Heart left ventricle (tissue), 16 donors: ENCODE measurements at places on chromosomes 1 and 21.

DNA sequence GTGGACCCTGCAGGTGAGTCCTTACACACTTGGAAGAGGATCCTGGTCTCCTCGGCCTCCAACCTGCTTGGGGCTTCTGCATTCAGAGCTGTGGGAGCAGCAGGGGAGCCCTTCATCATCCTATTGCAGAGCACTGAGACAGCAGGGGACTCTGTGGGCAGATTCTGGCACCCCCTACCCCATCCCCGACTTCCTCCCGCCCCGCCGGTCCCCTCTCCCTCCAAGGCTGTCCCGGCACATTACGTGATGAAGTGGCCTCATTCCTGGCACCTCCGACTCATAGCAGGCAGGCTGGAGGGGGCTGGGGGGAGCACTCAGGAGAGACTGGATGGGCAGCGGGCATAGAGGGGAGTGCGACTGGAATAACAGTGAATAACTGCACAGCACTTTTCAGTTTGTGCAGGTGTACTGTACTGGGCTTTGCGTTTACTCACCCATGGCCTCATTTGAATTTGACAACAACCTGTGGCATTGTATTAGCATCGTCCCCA is 394.1 kb downstream of the MATN1 start:
- DNase-seq, result no peak

GRCh38 chr1:159925719-159926078 is 392 bp upstream of the TAGLN2 start:
- no peak for DNase-seq

- DNase-seq, result no peak
Observed at GRCh38 chr21:16976193-16976592, 536.6 kb upstream of the CXADR start.

- DNase-seq, result no peak
Observed at GRCh38 chr1:181095763-181096184, 7.3 kb downstream of the IER5 start.

DNA sequence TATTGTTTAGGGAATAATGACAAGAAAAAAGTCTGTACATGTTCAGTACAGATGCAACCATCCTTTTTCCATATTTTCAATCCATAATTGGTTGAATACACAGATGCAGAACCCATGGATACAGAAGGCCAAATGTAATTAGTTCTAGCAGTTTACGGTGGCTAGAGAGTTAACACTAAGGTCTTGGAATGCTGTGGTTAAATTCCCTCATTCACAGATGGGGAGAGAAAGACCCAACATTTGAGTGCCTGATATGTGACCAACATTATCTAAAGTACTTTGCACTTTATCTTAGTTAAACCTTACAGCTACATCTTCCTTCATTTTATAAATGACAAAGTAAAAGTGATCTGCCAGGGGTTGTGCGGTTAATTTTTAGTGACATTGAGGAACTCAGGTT is 5.3 kb downstream of the SCMH1 start:
- no peak for DNase-seq

DNA sequence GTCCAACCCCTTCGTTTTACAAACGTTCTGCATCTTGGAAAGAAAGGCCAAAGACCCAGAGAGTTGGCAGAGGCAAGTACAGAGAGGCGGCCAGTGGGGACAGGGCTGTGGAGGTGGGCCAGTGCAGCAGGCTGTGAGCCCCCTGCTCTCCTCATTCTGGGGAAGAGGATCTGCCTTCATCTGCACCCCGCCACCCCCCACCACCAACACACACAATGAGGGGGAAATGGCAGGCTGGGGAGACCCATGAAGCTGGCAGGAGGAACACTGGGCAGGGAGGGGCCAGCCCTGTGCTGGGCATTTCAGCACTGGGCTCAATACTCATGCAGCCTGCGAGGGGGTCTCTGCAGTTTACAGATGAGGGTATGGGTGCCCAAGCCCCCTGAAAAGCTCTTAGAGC is 14.6 kb downstream of the STMN1 start:
- DNase-seq, result no peak

DNA sequence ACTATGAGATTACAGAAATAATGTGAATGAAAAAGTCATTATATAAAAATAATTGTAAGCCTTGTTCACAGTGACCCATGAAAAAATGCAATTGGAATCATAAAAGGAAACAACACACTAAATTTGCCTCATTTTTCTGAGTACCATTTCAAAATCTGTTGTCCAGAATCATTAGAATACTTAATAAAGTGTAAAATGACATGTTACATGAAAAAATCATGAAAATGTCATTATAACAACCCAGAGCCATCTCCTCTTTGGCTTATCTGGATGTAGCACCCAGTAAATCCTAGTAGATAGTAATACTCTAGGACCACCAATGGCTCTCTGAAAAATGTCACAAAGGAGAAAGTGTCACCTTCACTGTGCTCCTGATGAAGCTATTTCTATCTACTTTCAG is 76.5 kb downstream of the DDAH1 start:
- no peak for DNase-seq

DNA sequence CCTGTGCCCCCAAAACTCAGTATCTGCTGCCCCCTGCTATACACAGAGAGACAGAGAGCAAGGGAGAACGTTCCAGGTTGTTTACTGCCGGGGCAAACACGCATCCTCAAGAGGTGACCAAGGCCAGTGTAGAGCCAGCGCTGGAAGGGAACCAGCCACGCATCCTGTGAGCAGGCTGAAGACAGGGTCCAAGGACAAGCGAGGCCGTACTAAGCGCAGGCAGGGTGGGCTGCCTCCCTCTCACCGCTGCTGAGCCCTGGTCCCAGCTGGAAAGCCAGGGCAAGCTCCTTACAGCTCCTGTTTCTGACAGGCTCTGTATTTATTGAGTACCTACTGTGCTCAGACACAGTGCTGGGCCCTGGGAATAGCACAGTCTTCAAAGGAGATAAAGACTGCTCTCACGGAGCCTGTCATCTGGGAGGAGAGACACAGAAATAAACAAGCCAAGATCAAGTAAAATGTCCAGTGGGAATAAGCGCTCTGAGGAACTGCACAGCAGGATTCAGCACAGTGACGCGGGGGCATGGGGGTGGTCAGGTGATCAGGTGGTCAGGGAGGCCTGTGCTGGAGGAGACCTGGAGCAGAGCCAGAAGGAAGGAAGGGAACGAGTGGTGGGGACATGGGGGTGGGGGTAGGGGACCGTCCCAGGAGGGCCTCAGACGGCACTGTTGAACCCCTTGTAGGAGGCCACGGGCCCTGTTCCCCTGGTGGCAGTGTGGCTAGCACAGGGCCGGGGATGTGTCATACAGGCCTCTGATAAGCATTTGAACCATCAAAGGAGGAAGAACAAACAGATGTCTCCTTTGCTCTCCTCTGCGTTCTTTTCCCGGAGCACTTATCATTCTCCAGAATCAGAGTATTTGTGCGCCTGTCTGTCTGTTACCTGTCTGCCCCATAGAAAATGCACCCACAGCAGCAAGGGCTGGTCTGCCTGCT is 37.8 kb upstream of the EFHD2 start:
- DNase-seq, result peak; percentile 31

DNA sequence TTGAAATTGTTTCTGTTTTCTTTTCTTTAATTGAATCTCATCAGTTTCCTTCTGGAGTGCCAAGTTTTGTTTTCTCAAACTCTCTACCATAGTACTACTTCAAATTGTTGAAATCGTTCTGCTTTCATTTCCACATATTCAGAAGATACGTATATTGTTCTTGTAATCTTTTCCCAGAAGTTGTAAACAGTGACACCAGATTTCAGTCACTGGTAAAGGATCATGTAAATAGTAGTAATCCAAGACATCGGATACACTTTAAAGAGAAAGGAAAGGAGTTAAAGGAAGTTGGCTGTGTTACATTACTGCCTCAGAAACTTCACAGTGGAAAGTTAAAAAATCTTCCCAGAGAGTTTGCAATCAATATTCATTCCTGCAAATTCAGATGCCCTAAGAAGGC is 67.5 kb downstream of the RGL1 start:
- no peak for DNase-seq

DNA sequence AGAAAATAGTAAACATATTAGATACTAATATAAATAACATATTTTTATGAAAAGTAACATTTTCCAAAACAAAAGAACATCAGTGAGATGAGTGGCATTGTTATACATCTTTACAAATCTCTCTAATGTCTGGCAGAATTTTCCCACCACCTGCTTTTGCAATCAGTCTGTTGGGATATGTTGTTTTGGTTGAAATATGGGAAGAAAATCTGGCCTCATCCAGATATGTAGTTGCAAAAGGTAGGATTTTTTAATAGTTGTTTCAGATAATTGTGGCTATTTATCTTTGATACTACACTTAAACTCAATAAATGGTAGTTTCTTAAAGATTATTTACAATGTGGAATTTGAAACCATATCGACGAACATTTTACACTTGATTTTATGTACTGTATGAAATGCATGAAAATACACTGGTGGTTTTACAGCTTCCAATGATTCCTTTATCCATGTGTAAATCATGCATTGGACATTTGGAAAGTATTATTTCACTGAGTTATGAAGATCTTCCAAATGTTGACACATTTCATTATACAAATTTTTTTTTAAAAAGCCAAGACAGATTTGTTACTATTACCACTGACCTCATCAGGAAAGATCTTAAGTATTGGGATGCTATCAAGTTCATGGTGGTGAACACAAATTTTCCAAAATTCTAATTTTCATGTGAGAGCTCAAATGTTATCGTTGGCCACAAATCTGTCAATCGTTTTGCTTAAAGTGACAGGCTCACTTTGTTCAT is 74.1 kb upstream of the CD34 start:
- no peak for DNase-seq
